ENCODE measurements at places on chromosomes 6 and 20.

DNA sequence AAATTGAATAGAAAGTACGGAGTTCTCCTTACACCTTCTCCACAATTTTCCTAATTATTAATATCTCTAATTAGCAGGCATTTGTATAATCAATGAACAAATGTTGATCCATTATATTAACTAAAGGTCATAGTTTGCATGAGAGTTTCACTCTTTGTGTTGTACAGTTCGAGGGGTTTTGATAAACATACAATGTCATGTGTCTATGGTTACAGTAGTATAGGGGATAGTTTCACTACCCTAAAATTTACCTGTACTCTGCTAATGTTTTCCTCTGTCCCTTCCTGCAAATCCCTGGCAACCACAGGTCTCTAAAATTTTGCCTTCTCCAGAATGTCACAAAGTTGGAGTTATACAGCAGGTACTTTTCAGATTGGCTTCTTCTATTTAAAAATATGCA, 1199.8 kb upstream of the GJE1 start:
- no peak for DNase-seq

- no peak for DNase-seq
Measured at GRCh38 chr6:55528624-55529023, 50.4 kb downstream of the HMGCLL1 start.

DNA sequence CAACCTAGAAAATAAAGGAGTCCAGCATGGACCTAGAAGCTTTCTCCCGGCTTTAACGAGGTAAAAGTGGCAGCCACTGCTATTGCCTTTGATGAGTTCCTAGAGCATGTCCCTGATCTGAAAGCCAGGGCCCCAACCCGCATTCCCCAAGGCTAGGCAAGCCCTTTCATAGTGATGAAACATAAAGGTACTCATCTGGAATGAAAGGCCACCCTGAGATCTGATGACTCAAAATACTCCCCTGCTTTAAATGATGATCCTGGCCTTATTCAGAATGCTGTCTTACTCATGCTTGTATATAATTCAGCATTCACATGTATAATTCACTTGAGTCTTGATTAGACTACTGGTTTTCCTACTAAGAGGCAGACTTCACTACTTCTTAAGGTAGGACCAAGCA, 21.3 kb downstream of the TTPAL start:
- no peak for DNase-seq

DNA sequence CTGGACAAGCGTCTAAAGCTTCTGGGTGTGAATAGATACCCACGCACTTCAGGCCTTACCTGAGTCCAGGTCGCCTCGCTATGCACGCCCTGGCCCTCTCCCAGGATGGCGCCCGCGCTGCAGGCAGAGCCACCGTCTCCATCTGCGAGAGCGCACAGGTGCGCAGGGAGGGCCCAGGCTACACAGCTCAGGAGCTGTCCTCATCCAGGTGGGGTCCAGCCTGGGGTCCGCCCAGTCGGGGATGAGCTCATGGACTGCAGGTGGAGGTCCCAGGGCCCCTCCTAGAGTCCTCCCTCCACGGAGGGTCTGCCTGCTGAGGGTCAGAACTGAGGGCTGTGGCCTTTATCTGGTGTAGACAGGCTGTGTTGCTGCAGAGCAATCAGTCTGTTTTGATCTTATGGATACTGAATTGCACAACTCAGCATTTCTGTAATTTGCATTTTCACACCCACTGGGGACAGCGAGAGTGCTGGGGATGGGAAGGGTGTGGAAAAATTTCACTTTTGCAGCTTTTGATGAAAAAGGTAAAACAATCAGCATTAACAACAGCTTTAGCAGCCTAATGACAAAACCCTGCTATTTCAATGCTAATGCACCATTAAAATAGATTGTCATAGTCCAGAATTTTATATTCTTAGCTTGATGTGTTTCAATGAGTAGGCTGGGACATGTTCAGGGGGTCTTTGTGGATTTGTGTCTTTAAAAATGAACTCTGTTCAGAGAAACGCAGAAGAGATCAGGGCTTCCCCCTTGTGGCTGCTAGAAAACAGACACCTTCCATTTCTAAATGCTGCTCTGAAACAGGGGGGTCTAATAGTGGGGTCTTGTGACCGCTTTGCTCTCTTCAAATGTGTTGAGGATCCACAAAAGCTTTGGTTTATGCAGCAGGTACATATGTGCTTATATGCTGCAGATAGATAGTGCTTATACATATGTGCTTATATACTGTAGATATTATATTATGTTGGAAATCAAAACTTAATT, 77.8 kb upstream of the PHACTR3 start:
- DNase-seq, result no peak

DNA sequence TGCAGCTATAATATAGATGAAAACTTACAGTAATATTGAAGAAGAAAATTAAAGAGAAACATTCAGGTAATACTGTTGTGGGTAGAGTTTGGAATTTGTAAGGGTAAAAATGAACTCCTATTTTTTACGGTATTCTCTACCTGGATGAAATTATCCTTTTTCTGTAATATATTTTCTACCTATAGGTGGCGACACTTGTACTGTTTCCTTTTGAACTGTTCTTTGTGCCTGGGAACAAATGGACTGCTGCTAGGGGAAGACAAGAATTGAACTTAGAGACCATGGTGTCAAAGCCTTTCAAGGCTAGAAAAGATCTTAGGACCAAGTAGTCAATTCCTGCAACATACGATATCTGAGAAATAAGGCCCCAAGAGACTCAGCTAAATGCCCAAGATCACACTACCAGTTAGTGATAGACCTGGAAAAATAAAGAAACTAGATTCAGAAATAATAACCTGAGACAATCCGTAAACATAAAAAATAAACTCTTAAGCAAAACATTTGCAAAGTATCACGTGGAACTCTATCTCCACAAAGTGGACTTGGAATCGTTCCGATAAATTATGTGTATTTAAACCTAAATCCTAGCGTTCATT, 383.8 kb downstream of the TFAP2A start:
- DNase-seq, result no peak

GRCh38 chr6:169803816-169804340, 52.5 kb downstream of the ERMARD start:
- DNase-seq, result no peak

DNA sequence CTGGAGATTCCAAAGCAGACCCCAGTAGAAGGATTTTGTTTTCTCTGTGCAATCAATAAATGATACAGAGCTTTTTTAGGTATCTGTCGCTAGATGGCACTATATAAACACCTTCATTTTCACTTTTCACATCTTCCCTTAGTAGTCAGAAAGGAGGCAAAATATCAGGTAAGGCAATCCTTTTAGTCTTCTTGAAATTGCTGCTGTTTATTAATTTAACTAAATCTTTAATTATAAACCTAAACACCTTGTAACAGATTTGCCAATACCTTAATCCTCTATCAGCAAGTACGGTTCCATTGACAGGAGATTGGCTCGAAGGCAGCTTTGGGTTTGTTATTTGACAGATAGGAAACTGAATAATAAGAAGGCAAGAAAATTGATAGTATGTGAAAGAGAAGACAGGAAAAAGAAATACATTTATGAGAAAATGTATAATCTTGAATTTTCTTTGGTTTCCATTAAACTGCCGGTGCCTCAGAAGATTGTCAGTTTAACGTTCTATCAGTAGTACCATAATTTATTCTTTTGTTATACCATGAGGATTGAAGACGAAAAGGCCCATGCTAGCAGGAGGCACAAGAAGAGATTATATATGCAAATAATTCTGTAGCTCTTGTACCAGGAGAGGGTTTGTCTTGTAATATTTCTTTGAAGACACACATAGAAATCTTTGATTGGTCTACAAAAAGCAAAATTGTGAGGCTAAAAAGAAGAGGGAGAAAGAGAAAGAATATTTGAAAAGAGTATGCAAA, 23.5 kb upstream of the IBTK start:
- no peak for DNase-seq

- no peak for DNase-seq
Measured at GRCh38 chr20:41181567-41181966, 44.2 kb downstream of the PLCG1 start.

GRCh38 chr6:36968266-36968977, 13.9 kb downstream of the PI16 start:
- no peak for DNase-seq

GRCh38 chr20:34065260-34065659, 46.8 kb downstream of the EIF2S2 start:
- no peak for DNase-seq

GRCh38 chr6:145559836-145560235, 175.5 kb downstream of the EPM2A start:
- no peak for DNase-seq

- DNase-seq, result no peak
Measured at GRCh38 chr6:89952105-89952671, 57.9 kb downstream of the GJA10 start.

DNA sequence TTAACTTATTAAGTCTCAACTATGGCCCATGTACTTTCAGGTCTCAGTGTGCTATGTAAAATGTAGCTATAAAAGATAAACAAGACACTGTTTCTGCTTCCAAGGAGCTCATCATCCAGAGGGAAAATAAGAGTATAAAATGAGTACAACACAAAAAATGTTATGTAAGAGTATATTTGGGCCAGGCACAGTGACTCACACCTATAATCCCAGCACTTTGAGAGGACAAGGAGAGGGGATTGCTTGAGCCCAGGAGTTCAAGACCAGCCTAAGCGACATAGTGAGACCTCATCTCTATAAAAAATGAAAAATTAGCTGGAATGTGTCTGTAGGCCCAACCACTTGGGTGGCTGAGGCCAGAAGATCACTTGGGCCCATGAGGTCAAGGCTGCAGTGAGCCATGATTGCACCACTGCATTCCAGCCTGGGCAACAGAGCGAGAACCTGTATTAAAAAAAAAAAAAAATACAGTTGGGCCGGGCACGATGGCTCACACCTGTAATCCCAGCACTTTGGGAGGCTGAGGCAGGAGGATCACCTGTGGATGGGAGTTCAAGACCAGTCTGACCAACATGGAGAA, 124.0 kb downstream of the EDN1 start:
- no peak for DNase-seq

DNA sequence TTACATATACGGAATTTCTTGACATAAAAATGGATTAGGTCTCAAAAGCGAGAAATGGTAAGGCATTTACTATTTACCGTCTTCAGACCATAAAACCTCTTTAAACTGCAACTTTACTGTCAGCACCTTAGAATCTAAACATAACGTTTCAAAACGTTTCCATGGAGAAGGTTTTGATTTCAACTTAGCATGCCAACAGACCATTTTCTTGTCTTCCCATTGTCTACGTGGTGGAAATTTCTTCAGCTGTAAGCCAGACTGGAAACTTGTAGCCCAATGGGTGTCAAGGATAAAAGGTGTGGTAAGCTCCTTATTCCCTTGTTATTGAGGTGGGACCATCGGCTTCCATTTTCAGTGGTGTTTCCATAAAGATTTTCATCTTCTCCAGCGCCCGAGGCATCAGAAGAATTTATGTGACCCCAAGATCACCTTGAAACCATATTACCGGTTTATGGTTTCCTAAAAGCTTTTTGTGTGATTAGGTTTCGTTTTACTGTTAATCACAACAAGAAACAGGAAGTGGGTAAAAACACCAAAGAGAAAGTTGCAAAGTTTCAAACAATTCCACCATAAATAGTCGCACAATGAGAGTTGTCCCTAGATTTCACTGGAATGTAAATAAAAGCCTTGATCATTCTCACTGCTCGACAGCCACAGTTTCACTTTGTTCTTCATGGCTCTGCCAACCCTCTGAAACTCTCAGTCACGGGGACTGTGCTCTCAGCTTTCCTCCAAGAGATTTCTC, 63.0 kb upstream of the CD2AP start:
- DNase-seq, result no peak

- no peak for DNase-seq
Measured at GRCh38 chr20:56391596-56392131, 351 bp downstream of the AURKA start.

DNA sequence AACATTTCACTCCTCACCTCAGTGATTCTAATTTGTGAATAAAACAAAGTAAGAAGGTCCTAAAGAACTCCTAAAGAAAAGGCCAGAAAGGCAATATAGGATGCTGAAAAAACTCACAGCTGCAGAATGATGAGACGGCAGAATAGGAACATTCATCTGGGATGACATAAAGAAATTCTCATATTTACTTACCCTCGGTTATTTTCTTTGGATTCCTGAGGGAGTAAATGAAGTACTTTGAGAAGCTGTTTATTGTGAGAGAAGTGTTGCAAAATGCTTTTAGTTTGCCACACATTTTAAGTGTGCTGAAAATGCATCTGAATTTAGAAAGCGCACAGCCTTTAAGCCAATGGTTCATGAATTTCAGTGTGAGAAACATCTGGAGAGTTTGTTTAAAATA, 35.7 kb upstream of the RBL1 start:
- no peak for DNase-seq

- no peak for DNase-seq
Measured at GRCh38 chr20:49569411-49570115, 1.6 kb upstream of the PTGIS start.

DNA sequence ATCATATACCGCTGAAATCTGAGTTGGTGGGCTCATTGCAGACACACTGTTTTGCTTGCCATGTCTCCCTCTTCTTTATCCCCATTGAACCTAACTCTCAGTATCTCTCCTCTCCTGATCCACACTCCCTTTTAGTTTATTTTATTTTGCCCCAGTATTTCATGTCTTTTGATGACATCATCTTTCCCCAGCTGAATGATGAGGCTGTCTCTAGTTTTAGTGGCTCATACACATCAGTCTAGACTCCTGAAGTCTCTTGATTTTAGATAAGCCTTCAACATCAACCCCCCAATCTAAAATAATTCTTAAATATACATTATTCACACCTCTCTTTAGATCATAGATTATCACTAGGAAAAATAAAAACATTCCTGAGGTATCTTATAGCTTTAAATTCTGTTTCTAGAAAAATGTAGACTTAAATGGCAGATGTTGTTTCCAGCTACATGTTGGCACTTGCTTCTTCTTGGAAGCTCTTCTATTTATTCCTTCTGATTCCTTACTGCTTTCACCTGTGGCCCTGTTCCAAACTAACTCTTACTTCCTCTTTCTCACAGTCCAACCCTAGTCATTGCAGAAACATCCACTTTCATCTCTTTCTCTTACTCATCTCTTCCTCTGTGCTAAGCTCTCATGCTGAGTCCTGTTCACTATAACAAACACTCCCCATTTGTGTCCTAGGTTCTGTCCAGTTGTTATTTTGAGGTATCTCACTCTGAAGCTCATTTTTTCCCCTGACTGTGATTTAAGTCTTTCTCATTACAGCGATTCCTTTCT, 191.9 kb upstream of the SLC35B3 start:
- no peak for DNase-seq

DNA sequence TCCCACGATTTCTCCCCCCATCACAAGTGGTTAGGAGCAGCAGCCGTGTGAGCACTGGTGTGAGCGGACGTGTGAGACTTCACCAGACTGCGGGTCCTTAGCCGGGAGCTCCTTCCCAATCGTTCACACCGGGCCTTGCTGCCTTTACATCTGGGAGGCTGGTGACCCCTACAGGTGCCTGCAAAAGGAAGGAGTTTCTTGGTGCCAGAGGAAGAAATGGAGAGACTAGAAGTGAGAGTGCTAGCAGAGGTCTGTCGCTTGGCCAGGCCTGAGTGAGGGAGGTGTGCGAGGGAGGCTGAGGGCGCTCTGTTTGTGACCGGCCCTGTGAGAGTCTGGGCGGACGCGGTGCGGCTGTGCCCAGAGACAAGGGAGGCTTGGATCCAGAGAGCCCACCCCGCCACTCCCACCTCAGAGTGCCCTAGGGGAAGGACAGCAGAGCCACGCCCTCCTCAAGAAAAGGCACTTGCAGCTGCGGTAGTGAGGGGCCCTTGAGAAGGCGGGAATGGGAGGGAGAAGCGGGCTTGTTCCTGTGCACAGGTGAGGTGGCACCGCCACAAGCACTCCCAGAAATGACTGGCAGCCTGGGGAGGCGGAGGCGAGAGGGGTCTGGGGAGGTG, 10.0 kb upstream of the ARMC2 start:
- no peak for DNase-seq
